Fibroblast of lung (primary cell): ENCODE measurements at places on chromosomes 16 and 17. TPM values are rescaled to one million over a fixed set of nuclear protein-coding genes. Genes with fewer than 3 reads are reported as not detected.

- DNase-seq, result no peak
Observed at GRCh38 chr17:39305978-39306377, 80.2 kb upstream of the STAC2 start.

DNA sequence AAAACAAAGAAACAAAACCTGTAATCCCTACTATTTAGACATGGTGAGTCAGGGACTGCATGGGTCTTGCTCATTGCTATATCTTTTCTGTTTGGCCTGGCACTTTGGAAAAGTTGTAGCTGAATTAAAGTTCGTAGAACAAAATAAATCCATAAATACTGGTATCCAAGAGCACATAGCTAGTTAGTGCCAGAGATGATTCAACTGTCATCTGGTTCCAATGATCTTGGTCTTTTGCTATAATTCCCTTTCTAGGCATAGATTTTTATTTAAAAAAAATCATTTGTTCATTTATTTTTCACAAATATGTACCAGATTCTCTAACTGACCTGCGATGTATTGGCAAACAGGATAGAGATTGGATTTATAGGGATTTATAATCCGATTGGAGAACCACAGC is 1436.1 kb upstream of the GOT2 start:
- no peak for DNase-seq

GRCh38 chr17:72175787-72176515 is 55.1 kb downstream of the SOX9 start:
- DNase-seq, result no peak

GRCh38 chr17:19242323-19242722 is 5.2 kb downstream of the EPN2 start:
- no peak for DNase-seq

DNA sequence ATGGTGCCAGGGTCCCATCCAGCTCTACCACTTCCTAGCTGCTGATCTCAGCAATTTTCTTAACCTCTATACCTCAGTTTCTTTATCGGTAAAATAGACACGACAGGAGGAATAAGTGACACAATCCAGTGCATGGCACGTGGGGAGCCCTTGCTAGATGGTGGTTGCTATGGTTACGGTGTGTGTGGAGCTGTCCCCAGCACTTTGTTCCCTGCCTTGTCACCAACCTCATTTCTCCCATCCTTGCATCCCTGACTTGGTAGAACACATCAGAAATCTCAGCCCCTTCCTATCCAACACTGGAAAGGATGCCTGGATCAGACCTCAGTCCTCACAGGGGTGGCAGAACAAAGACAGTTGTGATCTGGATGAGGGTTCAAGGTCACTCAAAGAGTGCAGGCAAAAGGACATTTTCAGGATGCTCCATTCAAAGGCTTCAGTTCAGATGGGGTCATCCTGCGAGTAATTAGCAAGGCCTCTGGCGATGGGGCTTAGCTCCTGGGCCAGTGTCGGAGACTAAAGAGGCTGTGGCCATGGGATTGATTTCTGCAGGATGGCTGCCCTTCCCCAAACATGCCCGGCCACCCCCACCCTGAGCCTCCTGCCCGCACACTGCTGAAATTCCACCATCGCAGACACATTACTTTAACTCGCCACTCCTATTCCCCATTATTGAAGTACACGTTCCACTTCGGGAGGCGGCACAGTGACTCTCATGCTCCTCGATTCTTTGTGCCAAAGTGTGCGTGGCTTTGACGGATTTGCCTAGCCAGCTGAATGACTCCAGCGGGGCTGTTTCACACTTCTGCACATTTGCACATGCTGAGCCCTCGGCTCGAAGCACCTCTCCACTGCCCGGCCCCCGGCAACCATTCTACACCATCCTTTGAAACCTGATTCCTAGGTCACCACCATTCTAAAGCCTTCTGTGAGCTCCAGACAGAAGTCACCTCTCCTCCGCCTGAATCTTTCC is 40.3 kb downstream of the WNT3 start:
- DNase-seq, result no peak

ENPP7 gene
- not detected in 2 replicates for total RNA-seq

DBF4B gene
- total RNA-seq, result 1.5 and 3.3 TPM in 2 replicates

PRPSAP1 gene
- 32.7 and 59.8 TPM in 2 replicates for total RNA-seq

LITAF gene
- total RNA-seq, result 70.9 and 79.6 TPM in 2 replicates

NPIPA2 gene
- 0.77 and 0.99 TPM in 2 replicates for total RNA-seq

IRX3 gene
- total RNA-seq, result 0.33 and 0.77 TPM in 2 replicates
